ENCODE measurements at places on chromosomes 6 and 20.

GRCh38 chr20:35303735-35304491 is 11.7 kb upstream of the FAM83C start:
- peak; percentile 93 for DNase-seq

- no peak for DNase-seq
These were observed 3.1 kb downstream of the FBXL4 start for GRCh38 chr6:98944598-98945081.

DNA sequence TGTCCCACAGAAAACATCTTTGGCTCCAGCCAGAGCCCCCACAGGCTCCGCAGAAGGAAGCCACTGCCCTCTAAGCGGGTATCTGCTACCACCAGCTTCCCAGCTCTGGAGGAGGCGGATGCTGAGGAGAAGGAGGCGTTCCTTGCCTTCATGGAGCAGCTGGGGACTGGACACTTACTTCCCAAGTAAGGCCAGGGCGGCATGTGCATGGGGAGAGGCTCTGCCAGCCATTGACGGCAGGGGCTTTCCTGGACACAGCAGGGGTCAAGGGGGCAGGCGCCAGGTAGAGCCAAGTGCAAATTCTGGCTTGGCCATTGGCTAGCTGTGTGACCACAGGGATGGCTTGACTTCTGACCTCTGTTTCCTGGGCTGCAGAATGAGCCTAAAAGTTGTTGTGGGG is 17.8 kb downstream of the RAB44 start:
- DNase-seq, result no peak

DNA sequence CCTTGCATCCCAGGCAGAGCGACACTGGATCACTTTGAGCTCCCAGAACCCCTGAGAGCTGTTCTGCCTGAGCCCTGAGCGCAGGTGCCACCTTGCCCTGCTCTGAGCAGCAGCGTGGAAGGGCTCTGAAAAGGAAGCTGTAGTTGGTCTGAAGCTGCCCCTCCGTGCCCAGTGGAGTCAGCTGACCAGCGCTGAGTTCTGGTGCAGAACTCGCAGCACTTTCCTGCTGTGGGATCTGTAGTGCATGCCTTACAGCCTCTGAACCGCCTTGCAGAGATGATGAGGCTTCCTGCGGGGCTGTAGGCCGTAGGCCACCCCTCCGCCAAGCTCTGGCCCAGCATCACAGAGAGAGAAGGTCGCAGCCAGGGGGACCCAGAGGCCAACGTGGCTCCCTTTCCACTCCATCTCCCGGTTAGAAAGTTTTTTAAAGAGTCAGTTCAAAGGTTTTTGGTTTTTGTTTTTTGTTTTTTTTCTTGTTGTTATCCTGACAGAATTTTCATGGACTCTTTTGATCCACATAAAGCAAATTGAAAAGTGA is 158.3 kb upstream of the CST7 start:
- DNase-seq, result no peak

- DNase-seq, result no peak
These were observed 7.8 kb downstream of the PLCB1 start for GRCh38 chr20:8139899-8140298.
